Breast epithelium (tissue), 4 donors: ENCODE measurements at places on chromosomes 5 and 9.

DNA sequence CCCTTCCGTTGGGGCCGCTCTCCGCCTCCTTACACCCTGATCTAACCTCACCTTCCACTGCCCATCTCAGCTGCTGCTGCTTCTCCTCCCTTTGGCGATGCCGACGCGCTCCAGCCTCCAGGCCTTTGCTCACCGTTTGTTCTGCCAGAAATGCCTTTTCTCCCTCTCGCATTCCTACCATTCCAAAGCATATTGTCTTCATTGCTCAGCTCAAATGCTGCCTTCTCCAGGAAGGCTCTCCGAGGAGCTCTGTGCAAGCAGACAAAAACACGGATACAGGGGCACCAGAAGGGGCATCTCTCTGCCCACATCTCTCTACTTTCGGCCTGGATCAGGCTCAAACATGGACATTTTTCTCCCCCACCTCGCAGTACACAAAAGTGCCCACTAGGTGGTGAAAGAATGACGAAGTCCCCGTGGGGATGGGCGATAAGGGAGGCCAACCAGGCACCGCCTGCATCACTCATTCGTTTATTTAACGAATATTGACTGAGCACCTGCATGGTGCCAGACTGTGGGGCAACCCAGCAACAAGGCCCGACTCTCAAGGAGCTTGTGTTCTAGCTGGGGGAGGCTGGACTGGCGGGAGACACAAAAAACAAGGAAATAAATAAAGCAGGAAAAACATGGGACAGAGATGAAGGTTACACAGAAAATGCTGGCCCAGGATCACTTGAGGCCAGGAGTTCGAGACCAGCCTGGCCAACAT is 7.3 kb upstream of the GRHPR start:
- DNase-seq: peak; percentile 34

DNA sequence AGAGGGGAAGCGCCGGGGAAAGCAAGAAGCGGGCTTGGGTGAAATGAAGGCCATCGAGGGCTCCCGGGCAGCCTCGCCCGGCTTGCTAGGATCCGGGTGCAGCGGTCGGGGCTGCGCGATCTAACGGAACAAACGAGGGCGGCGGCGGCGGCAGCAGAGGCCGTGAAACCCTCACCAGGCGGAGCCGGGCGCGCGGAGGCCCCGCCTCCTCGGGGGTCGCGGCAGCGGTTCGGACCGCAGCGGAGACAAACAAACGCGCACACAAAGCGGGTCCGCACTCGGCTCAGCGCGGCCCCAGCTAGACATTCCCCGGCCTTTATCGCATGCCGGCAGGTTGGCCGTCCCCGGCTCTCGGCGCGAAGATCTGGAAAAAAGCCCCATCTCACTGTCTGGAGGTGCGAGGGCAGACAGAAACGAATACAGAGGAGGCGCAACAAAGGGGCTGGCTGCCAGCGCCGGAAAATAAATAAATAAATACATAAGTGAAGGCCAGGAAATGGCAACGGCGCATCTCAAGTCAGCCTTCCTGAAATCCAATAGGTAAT is 10.5 kb upstream of the TRIM36 start:
- DNase-seq: no peak

DNA sequence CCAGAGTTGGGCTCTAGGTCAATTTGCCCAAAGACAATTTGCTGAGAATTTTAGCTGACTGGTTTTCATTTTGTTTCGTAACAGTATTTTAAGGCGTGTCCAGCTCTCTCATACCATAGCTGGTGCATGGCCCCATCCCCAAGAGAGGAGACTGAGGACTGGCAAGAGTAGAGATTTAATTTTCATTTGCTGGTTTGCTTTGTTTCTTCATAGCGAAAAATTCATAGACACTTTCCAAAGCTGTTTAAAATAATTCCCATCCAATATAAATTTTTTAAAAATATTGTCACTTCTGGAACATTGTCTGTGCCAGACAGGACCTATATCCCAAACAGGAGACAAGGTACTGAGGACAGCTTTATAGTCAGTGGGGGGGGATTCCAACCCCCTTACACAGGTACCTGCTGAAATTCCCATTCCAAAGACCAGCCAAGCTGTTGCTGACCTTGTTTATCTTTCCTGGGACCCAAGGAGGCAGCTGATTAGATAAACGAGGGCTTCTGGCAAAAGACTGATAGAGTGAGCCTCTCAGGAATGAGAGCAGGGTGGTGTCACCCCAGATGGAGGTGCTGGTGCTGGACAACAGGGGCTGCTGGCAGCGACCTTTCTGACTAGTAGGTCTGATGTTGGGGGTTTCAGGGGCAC is 6.8 kb upstream of the ANGPTL2 start:
- no peak for DNase-seq

GRCh38 chr9:95974389-95974788 is 98.9 kb downstream of the ERCC6L2 start:
- DNase-seq: no peak

GRCh38 chr9:114347675-114348074 is 18.0 kb downstream of the ORM2 start:
- no peak for DNase-seq

DNA sequence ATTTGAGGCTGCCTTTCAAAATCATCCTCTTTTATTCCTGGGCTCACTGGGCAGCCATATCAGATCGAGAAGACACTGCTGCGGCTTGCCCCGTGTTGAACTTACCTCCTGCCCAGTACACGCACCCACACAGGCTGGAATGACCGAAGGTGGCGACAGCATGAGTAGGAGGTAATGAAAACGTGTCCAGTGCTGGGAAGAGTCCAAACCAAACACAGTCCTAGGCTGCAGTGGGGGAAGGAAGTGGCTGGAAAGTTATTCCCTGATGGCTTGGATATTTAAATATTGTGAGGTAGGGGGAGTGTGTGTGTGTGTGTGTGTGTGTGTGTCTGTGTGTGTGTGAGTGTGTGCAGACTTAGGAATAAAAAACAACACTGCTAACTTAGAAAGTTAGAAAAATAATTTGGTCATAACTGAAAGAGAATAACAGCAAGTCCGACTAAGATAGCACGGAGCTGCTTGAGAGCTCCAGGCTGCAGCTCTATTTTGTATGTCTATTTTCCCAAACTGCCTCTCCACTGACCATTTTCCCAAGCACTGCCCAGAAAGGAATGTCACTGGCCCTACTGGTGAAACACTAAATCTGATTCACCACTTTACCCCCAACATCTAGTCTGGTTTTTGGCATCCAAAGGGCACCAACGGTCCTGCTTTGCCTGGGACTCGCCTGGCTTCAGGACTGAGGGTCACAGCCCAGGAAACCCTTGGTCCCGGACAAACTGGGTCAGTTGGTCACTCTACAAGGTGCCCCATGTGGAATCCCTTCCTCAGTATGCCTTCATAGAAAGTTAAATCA is 41.2 kb downstream of the ANKH start:
- no peak for DNase-seq

DNA sequence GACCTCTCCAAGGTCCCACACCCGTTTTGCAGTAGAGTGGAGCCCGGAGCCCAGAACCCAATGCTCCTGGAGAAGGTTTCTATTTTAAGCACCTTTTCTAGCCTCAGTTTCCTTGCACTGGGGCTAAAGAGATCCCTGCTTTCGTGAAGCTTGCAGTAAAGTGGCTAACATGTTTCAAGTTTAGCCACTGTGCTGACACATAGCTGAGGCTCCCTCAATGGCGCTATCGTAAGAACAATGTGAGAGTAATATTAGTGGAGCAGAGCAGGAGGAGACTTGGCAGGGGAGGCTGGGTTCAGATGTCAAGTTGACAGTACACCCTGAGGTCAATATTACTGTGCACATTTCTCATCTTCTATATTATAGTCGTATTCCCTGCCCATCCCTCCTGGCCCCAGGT is 7.9 kb downstream of the CTXN3 start:
- no peak for DNase-seq

DNA sequence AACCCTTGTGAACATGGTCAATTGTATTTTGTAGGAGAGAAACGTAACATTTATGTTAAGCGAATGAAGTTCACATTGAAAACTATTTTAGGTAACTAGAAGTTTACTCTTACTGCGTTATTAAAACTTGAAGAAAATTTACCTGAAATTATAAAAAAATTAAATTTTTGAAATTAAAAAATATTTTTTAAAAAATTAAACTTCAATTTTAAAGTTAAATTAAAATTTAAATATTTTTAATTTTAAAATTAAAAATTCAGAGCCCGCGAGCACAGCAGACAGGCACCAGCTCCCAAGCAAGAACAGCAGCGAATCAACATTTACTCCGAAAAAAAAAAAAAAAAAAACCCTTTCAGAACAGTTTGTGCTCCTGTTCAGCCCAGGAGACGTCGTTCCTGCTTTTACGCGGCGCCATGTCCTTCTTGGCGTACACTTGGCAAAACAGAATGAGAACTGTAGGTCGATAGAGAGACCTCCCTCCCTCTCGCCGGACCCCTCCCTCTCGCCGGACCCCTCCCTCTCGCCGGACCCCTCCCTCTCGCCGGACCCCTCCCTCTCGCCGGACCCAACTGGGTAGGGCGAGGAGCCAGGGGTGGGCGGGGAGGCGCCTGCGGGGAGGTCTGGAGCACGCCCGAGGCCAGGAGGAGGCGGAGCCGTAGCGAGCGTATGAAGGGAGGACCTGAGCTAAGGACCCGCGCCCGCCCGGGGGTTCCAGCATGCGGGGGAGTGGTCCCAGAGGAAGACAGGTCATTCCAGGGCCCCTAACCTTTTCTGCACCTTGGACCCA is 235.8 kb downstream of the ROR2 start:
- DNase-seq: no peak

DNA sequence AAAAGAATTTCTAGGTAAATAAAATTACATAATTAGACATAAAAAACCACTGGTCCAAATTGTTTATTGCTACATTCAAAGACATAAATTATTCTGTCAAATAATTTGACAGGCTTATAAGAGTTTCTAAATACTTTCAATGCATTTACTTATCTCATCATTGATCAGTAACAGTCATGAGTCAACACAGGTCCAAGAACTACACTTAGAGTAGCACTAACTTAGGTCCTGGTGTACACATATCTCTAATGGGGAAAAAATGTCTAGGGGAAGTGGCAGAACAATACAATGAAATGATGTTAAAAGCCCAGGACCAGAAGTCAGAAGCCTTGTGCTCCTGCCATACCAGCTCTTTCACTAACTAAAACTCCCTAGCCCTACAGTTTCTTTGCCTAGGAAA is 96.5 kb upstream of the SLCO6A1 start:
- DNase-seq: no peak
